ENCODE measurements at places on chromosomes 7 and 10.

DNA sequence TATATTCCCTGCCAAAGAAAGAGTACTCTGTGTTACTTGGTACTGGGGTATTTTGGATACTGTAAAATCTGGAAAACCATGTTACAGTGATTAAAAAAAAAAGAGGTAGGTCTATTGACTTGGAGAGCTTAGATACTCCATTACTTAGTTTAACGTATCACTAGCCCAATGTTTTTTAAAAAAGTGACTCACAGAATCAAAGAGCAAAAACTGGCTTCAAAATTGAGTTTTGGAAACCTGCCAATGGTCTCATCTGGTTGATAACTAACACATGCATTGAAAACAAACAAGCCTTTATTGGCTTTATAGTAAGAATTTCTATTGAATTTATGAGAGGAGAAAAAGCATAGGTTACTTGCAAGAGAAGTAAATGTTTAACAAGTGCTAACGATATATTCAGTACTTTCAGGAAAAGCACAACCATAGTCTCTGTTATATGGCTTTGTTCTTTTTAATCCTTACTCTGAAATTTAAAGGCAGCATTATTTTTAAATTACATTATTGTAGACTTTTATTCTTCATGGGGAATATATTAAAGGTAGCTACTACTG is 563.3 kb upstream of the SORCS1 start:
- DNase-seq, result no peak

DNA sequence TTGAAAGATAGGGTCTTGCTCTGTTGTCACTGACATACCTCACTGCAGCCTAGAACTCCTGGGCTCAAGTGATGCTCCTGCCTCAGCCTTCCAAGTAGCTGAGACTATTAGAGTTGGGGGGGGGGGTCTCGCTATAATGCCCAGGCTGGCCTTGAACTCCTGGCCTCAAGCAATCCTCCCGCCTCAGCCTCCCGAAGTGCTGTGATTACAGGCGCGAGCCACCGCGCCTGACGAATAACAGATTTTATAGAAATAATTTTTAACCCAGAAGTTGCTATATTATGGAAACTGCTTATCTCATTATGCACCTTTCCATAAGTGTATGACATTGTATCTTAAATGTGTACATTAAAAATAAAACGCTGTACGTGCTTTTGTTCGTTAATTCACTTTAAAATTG is 846 bp downstream of the ANKRD26 start:
- no peak for DNase-seq

DNA sequence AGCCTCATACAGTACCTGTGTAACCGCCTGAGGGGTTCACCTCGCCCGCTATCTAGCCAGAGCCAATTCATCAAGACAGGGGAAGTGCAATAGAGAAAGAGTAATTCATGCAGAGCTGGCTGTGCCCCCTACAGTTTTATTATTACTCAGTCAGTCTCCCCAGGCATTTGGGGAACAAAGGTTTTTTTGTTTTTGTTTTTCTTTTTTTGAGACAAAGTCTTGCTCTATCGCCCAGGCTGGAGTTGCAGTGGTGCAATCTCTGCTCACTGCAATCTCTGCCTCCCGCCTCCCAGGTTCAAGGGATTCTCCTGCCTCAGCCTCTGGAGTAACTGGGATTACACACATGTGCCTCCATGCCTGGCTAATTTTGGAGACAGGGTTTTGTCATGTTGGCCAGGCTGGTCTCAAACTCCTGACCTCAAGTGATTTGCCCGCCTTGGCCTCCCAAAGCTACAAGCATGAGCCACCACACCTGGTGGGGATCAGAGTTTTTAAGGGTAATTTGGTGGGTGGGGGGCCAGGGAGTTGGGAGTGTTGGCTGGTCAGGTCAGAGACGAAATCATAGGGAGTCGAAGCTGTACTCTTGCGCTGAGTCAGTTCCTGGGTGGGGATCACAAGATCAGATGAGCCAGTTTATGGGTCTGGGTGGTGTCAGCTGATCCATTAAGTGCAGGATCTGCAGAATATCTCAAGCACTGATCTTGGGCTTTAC is 116.5 kb downstream of the MARCHF5 start:
- no peak for DNase-seq

DNA sequence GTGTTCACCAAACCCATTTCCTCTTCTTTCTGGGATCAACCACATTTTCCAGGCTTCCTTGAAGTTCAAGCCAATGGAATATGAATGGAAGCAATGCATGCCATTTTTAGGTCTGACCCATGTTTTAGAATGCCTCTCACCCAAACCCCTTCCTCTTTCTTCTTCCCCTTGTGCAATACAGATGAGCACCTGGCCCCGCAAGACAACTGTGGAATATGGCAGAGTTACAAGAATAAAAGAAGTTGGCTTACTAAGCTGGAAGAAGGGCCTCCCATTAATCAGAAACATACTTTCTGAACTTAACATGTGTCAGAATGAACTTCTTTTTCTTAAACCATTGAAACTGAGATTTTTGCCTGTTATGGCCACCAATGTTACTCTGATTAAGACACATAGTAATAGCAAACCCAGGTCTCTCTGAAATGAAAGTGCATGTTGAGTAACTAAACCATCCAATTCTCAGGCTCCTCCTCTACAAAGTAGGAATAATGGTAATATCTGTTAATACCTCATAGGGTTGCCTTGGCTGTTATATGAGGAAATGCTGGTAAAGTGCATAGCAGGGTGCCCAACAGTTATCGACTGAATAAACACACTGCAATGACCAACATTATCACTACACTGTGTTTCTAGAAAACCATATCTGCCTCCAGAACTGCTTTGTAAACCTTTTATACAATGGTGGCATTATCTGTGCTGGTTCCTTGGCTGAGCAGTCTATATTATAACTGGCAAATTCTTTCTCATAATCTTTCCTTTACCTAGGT is 382.2 kb upstream of the NRP1 start:
- no peak for DNase-seq
